Stimulated activated CD4-positive, alpha-beta T cell treated with anti-CD3 and anti-CD28 coated beads, Interleukin-1b, Interleukin-23, amount 100 ng/mL, for 4 hours (primary cell): ENCODE measurements at places on chromosomes 3 and 15.

GRCh38 chr3:66487465-66487864, 13.4 kb downstream of the LRIG1 start:
- no peak for DNase-seq

GRCh38 chr3:166575161-166575560, 737.9 kb upstream of the BCHE start:
- DNase-seq: no peak

DNA sequence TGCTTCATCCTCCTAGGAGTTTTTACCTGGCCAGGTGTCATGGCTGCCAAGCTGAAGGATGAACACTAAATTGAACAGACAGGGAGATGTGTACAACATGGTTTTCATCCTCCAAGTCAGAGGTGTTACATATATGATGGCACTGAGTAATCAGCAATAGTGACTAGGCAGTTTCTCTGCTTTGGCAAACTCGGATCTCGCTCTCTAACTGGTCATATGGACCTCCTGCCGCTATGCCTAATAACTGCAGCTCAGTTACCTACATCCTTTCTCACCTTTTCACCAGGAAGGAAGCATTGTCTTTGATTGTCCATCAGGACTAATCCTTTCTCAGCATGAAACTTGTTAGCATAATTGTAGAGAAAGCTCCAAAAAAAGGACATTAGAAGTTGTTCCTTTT, 175.9 kb upstream of the PLSCR5 start:
- DNase-seq: no peak

DNA sequence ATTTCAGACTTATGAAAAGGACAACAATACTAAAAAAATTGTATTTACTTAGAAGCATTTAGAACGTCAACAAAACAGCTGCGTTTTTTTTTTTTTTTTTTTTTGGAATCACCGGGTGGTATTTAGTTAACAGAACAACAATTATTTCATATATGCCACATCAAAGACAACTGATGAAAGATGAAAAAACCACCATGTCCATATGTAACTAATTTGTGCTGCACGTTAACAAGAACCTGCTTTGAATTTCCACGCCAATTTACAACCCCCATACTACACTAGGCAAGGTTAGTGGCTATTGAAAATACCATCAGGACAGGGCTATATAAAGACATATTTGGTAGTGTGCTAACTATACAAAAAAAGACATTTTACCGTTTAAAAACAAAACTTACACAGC, 189.3 kb upstream of the ROBO1 start:
- no peak for DNase-seq
